ENCODE measurements at places on chromosomes 7 and 10.

GRCh38 chr7:16465469-16466361 lies at the start of gene SOSTDC1:
Gene SOSTDC1 (minus strand): TSS chr7:16465738. CDS start chr7:16465668, 70 bp downstream.
- DNase-seq, result no peak

DNA sequence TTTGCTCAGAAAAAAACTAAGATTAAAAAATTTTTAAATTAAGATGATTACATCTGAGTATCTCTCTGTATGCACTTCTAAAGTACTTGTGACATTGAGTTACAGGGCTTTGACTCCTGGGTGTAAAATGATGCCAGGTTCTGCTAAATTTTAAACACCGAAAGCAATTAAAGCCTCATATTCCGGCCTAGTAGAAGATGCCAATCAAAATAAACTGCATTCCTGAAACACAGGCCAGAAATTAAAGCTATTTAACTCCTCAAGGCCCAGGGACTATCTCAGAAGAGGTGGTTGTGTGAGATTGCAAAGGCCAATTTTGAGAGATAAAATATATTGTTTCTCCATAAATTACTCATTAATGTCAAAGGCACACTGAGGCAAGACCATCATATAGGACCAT lies 388.3 kb downstream of the KIF20B start:
- no peak for DNase-seq

- no peak for DNase-seq
Measured at GRCh38 chr10:10270126-10271050, 747.3 kb upstream of the CELF2 start.

- DNase-seq, result no peak
Measured at GRCh38 chr7:779480-779879, 52.4 kb upstream of the PRKAR1B start.

DNA sequence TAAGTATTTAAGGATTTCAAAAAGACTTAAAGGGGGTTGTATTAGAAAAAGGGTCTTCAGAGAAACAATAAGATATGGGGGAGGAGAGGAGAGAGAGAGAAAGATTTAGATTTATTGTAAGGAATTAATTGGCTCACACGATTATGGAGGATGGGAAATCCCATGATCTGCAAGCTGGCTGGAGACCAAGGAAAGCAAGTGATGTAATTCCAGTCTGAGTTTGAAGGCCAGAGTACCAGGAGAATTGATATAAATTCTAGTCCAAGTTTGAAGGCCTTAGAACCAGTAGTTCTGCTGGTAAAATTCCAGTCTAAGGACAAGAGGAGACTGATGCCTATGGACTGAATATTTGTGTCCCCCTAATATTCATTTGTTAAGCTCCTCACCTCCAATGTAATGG lies 20.6 kb upstream of the SLC13A1 start:
- DNase-seq, result no peak

DNA sequence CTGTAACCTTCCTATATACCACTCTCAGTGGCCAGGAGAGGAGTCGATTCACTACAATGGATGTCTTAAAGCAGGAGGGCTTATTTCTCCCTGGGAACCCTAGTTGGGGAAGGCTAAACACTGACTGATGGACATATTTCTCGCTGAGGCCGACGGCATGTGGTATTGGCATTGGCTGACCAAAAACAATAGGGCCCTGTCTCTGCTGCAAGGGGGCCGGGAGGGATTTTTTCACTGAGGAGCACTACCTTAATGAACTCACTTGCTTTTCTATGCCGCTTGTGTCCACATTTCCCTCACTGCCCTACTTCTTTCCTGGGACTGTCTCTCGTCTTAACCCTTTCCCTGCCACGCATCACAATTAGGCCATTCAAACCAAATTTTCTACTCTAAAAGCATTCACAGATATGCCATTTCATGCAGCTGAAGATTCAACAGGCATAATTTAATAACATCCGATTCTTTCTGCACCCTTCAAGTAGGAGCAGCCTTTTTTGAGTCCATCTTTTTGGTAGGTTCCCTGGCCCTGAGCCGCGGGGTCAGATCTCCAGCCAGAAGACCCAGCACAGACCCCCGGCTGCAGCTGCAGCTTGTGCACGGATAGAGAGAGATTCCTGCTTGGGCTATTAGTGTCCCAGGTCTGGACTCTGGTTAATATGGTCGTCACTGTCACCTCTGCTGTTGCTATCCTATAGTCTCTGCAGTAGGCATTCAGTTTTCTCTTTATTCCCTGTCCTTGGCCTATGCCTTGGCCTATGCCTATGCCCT lies 118.7 kb downstream of the HIPK2 start:
- no peak for DNase-seq

- DNase-seq, result no peak
Measured at GRCh38 chr7:99404235-99404976, 4.0 kb downstream of the PDAP1 start.

All from Kasumi-1 (cell line).